ENCODE measurements at places on chromosomes 4 and X. TPM values are rescaled to one million over a fixed set of nuclear protein-coding genes. Genes with fewer than 3 reads are reported as not detected.

DMRTC1B gene
- 1.3 TPM for total RNA-seq

ARHGAP36 gene
- not detected for total RNA-seq

CXorf49 gene
- total RNA-seq = not detected

ATP8A1 gene
- 44.0 TPM for total RNA-seq

FREM3 gene
- total RNA-seq = 0.56 TPM

TLL1 gene
- total RNA-seq = 48.0 TPM

SPATA4 gene
- not detected for total RNA-seq

ASMTL gene
- total RNA-seq = 25.8 TPM

ZNF518B gene
- 44.0 TPM for total RNA-seq

AFP gene
- not detected for total RNA-seq
